Upper lobe of left lung (tissue), 6 donors: ENCODE measurements at places on chromosomes 7 and 10. TPM values are rescaled to one million over a fixed set of nuclear protein-coding genes. Genes with fewer than 3 reads are reported as not detected.

DNA sequence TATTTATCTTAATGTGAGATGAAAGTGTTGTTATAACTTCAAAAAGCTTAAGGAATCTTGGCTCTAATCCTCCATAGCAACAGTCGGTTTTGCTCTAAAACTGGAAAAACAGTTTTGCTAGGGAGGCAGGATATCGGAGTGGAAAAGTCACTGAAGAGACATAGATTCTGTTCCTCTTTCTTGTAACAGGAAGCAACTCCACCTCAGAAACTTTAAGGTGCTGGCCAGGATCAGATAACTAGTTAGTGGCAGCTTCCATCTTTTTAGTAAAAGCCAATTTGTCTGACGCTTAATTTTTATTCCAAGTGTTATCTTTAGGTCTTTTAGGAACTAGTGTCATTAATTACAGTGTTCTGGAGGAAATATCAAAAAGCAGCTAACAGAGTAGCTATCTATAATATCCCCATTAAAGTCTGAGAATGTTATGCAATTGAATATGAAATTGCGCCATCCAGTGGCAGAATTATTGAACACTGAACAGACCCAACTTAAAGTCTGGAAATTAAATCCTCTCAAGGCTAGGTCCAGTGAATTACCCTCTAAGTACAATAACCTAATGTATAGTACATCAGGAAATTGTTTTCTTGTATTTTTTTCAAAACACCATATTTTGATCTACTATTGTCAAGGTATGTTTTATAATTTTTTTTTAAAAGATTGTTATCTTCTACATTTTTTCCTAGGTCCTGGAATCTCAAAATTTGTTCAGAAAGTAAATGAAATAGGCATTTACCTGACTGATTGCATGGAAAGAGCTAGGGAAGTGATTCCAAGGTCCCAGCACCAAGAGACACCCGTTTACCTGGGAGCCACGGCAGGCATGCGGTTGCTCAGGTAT, 65.9 kb upstream of the CC2D2B start:
- no peak overlapping the region for H3K4me3 ChIP-seq
- peaks cover 13% of the 10 kb centered on the region for H3K4me1 ChIP-seq
- H3K27ac ChIP-seq = peak overlapping the region; percentile 59
- no peaks in the 10 kb centered on the region for H3K27me3 ChIP-seq
- H3K36me3 ChIP-seq = no peaks in the 10 kb centered on the region

- H3K4me1 ChIP-seq = no peaks in the 10 kb centered on the region
- no peaks in the 10 kb centered on the region for H3K36me3 ChIP-seq
Measured at GRCh38 chr10:120422457-120422856, 34.6 kb upstream of the PLPP4 start.

UPK3B gene
- 31.4 TPM for total RNA-seq

DNA sequence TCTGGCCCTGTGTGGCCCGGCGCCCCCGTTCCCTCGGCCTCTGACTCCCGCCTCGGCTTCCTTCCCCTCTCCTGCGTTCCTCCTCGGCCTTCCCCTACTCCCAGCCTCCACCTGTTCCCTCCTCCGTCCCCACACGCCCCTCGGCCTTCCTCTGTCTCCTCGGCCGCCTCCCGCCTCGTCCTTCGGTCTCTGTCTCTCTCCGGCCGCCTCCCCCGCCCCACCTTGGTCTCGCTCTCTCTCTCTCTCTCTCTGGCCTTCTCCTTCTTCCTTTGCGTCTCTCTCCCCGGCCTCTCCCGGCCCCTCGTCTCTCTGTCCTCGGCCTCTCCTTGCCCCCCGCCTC, 588 bp downstream of the GET4 start:
- H3K36me3 ChIP-seq = peaks cover 19% of the 10 kb centered on the region
- peaks cover 45% of the 10 kb centered on the region for H3K4me1 ChIP-seq
- H3K27me3 ChIP-seq = no peaks in the 10 kb centered on the region
- DNase-seq = no peak
- H3K4me3 ChIP-seq = peak overlapping the region; percentile 94

DNA sequence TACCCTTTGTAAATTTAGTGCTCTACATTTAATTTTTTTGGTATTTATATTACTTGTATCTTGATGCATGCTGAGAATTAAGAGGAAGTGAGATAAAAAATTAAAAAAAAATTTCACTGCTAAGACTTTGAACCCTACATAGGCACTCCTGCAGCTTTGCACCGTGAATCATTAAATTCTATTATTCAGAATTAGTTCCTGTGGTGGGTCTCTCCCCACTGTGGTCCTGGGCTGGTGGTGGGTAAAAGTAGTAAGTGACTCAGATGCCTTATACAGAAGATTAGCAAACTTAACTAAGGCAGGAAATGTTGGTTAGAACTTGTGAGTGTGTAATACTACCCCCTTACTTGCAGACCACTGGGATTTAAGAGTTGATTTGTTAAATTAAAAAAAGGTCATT, 72.6 kb downstream of the AP3M1 start:
- H3K36me3 ChIP-seq = peaks cover 3% of the 10 kb centered on the region
- no peak overlapping the region for H3K27ac ChIP-seq
- DNase-seq = no peak
- no peaks in the 10 kb centered on the region for H3K27me3 ChIP-seq
